ENCODE measurements at places on chromosomes 7 and 10.

DNA sequence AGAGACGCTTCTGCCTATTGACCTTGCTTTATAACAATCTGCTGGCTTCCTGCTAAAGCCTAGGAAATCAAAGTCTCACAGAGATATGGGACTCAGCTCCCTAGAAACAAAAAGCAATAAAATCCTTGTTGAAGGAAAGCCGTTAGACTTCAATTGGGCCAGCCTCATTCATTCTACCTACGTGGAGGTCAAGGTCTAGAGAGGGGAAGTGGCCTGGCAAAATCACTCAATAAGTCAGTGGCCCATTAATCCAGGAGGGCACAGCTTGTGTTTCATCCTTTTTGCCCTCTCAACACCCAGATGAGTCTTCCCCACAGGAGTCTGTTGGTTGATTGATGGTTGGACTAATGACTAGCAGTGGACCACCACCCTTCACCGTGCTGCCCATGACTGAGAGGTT, 40.5 kb upstream of the ACSL5 start:
- DNase-seq = no peak

GRCh38 chr10:20200758-20201157, 384.5 kb downstream of the PLXDC2 start:
- DNase-seq = no peak

DNA sequence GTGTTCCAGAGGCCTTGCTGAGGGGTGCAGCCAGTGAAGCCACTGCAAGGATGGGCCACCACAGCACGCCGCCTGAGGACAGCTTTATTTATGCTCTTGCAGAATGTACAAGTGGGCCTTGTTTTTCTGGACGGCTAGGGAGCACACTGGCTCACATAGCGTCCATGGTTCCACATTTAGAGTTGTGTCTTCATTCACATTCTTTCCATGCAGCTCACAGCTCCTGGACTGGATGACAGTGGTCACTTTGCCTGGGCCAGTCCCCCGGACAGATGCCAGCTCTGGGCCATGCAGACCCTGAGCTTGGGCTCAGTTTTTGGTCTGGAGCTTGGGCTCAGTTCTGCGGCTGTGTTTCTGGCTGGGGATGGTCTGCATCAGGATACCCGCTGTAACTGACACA, 2.6 kb upstream of the C10orf71 start:
- DNase-seq = no peak

DNA sequence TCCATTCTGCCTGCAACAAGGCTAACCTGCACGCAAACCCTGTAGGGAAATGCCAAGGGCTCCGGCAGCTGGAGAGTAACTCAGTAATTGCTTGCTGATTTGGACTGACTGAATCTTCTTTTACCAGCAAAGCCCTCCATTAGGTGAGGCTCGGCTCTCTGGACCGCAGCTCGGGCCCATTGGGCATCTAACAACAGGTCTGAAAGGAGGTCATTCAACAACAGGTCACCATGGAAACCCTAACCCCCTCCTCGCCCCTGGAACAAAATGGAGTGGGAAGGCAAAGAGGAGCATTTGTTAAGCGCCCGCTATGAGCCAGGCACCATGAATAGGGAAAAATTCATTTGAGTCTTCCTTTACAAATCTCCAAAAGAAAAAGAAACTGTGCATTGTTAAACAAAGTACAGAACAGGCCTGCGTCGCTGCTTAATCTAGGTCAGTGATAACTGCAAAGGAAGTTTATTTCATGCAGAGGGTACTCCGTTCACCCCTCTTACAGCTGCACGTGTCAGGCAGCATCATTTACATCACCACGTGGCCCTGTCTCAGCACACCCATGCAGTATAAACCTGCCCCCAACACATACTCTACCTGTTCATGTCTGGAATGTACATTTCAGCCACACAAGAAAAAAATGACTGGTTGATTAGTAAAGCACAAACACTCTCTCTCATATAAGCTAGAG, 248.8 kb upstream of the NEBL start:
- no peak for DNase-seq

- no peak for DNase-seq
Observed at GRCh38 chr7:115812794-115813193, 217.8 kb downstream of the TFEC start.

- DNase-seq = no peak
Observed at GRCh38 chr10:103166523-103166922, 26.5 kb downstream of the NT5C2 start.
